CD4-positive, alpha-beta T cell treated with Interleukin-6 at 100 ng/mL for 8 hours (primary cell): ENCODE measurements at places on chromosomes 5 and 9.

DNA sequence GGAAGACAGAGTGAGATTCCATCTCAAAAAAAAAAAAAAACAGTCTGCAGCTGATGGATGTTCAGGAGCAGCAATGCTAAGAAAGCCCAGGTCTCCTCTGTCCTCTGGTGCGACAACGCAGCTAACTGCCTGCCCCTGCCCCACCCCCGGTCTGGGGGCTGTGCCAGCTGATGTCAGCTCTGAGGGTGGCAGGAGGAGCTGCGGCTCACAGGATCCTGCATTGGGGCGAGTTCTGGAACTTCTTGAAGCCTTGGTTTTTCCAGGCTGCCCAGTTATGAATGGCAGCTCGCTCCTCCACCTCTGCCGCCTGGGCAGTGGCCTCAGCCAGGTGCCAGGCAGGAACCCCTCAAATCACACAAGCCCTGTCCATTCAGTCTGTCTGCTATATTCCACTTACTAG lies 113.5 kb downstream of the ROR2 start:
- DNase-seq, result no peak

- no peak for DNase-seq
Observed at GRCh38 chr5:100860407-100860806, 42.7 kb downstream of the ST8SIA4 start.

DNA sequence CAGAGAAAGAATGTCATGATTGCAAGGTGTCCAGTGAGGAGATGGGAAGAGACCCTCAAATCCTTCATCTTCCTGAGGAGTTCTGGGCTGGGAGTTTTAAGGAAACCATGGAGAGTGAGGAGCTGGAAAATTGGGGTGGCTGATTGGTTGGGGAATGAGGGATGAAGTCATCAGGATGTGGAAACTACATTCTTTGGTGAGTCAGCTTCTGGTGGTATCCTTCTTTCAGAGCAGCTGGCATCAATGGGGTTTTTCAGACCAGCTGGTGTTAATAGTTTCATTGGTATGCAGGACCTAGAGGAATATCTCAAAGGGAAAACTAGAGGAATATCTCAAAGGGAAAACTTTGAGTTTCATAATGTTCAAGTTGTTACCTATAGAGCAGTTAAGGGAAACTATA lies 45.2 kb downstream of the RNF180 start:
- DNase-seq, result no peak

DNA sequence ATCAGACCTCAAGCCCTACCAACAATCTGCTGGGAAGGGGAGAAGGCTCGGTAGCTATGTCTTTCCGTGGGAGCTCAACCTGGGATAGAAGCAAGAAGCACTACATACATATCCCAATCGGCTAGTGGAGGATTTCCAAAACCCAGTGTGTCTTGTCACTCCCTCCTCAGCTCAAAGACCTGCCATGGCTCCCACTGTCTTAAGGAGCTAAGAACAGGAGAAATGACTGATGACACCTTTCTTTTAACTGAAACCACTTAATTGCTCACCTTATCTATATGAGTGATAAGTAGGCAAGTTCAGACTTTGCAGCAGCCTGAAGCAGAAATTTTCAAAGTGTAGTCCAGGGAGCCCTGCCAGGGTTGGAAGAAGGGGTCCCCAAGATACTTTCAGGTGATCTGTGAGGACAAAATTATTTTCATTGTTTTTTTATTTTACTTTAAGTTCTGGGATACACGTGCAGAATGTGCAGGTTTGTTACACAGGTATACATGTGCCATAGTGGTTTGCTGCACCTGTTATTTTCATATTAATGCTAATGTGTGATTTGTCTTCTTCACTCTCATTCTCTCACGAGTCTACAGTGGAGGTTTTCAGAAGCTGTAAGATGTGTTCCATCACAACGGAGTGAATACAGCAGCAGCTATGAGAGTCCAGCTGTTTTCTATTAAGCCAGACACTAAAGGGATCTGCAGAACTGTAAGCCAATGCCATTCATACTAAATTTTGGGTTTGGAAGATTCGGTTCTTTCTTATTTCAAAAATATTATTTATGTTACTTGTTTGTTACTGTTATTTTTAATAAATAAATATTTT lies 41.4 kb downstream of the PAX5 start:
- DNase-seq, result no peak

- no peak for DNase-seq
Observed at GRCh38 chr5:758698-759053, 25.9 kb downstream of the ZDHHC11B start.

DNA sequence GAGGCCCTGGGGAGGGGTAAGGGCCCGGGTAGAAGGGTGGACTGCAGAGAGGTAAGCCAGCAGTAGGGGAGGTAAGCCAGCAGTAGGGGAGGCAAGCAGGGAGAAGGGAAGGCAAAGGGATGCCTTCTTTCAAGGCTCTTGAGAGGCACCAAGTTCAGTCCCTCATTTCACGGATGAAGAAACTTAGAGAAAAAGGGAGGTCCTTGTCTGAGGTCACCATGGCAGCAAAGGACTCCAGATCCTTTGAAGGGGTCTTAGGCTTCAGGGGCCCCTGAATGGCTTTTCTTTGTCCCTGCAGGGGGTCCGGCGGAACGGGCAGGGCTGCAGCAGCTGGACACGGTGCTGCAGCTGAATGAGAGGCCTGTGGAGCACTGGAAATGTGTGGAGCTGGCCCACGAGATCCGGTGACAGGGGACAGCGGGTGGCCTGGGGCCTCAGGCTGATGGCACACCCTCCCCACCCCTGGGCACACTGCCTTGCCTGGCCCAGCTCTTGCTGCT lies 42.6 kb downstream of the RGS3 start:
- DNase-seq, result no peak

DNA sequence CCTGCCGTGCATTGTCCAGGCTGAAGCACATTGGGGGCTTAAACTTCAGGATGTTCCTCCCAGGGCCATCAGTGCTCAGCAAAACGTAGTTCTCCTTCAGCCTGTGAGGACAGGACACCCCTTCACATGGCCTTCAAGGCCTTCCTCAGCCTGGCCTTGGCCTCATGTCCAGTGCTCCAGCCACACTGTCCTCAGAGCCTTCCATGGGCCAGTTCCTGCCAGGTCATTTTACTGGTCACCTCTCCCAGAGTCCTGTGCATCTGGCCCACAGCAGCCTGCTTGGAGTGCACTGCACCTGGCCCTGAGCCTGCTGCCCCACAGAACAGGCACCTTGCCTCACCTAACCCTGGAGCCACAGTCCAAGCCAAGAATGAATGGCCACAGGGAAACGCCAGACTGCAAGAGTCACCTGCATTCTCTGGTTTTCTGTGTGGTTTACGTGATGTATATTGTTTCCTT lies 8.7 kb downstream of the HNRNPAB start:
- DNase-seq, result no peak
